ENCODE measurements at places on chromosomes 6 and 20. TPM values are rescaled to one million over a fixed set of nuclear protein-coding genes. Genes with fewer than 3 reads are reported as not detected.
A peak's percentile ranks its signal among the peaks of the same experiment; 100 is the strongest.

The TUBB2B gene
- 0.41 TPM for total RNA-seq

DNA sequence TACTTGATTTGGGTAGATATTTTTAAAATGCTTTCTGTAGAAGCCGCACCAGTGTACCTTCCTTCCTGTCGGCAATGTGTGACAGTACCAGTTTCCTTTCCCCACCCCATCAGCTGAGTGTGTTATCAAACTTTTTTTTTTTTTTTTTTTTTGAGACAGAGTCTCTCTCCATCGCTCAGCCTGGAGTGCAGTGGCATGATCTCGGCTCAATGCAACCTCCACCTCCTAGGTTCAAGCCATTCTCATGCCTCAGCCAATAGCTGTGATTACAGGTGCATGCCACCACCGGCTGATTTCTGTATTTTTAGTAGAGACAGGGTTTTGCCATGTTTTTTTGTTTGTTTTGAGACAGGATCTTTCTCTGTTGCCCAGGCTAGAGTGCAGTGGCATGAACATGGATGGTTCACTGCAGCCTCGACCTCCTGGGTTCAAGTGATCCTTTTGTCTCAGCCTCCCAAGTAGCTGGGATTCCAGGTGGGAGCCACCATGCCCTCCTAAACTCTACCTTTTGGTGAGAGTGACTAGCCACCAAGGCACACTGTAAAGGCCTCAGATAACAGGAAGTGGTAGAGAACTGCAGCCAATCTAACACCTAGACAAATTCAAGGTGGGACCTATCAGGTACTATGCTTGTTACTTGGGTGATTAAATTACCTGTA is 26.5 kb upstream of the ZBTB22 start:
- peak; percentile 58 for DNase-seq

- peak; percentile 1 for DNase-seq
Measured at GRCh38 chr6:151961809-151962208, 154.3 kb downstream of the ESR1 start.

GRCh38 chr6:48977573-48977972 is 485.5 kb downstream of the MMUT start:
- DNase-seq = no peak

DNA sequence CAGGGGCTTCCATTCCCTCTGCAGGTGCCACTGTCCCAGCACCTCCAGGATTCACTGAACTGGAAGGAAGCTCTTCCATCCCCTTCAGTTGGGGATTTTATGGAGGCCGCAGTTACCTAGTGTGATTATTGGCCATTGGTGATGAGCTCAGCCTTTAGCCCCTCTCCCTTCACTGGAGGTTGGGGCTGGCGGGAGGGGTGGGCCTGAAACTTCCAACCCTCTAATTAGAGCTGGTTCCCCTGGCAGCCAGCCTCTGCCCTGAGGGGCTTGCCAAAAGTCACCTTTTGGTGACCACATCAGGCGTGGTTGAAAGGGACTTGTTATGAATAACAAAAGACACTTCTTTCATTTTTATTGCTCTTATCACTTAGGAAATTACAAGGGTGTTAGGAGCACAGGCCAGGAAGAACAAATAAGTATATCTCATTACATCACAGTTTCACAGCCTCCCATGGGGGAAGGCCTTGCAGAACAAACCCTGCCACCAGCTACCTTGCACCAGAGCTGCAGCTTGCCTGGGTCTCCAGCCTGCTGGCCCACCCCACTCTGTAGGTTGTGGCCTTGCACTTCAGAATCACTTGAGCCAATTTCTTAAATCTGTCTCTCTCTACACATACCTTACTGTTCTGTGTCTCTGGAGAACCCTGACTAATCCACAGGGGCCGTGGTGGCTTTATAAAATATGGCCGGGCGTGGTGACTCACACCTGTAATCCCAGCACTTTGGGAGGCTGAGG is 5.0 kb downstream of the PYGB start:
- DNase-seq = peak; percentile 44

- peak; percentile 74 for DNase-seq
Measured at GRCh38 chr6:90401933-90402830, 105.5 kb upstream of the BACH2 start.

Measured in activated CD8-positive, alpha-beta T cell treated with anti-CD3 and anti-CD28 coated beads for 36 hours (primary cell).